NT2/D1 (cell line): ENCODE measurements at places on chromosomes 2 and 18.

DNA sequence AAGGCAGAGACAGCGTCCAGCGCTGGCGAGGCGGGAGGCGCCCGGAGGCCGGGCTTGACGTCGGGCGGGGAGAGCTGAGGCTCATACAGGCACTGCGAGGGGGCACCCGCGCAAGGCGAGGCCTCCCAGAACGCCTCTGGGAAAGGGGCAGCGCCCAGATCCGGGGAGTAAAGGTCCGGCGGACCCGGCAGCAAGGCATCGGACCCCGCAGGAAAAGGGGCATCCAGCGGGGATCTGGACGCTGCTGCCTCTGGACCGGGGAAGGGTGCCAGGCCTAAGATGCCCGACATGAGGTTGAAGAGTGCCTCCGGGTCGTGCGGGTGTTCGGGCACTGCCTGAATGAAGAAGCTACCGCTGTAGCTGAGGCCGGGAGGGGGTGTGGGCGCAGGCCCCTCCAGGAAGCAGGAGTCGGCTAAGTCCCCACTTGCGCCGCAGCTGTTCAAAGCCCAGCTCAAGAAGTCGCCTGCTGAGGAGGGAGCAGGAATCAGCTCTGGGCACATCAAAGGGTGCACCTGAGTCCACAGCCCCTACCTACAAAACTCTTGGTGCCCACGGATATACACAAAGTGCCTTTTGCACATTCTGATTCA, 937 bp downstream of the EGR4 start:
- no peak for DNase-seq

DNA sequence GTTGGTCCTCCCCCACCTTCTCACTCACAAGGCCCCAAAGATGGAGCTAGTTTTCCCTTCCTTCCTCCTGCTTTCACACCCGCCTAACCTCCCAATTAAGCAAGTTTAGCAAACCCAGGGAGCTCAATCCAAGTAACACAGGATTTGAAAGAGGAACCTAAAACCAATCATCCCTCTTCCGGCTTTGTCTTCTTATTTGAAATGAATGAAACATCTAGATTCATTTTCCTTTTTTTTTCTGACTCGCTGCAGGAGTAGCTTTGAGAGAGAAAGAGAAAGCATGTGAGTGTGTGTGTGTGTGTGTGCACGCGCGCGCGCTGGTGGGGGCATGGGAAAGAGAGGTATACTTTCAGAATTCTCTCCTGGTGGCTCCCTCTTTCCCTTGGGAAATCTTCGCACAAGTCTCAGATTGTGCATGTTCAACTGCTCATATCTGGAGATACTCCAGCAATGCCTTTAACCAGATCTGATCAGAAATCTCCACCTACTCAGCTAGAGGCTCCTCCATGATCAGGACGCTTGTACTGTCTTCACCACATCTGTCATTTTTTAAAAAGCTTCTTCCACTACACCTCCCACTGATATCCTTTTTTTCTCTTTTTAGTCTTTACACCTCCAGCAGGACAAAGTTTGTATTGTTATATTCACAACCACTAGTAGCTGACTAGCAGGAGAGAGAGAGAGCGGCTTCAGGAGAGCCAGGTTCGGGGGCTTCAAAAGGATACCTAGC, 1.7 kb downstream of the SLC8A1 start:
- no peak for DNase-seq

DNA sequence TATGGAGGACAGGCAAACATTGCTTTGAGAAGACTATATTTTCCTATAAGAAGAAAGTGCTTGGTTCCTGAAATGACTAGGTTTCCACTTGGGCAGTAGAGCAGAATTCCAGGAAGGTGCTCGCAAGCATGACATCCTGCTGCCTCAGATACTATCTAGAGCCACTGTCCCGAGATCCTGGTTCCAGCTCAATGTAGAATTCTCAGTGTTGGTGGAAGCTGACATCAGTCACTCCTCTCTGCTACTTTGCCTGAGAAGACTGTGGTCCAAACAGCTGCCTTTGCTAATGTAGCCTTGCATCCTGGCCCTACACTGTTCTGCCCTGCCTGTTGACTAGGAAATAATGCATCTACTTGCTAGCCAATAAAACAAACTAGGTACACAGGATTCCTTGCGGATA, 50.0 kb upstream of the ITGA6 start:
- DNase-seq, result no peak

DNA sequence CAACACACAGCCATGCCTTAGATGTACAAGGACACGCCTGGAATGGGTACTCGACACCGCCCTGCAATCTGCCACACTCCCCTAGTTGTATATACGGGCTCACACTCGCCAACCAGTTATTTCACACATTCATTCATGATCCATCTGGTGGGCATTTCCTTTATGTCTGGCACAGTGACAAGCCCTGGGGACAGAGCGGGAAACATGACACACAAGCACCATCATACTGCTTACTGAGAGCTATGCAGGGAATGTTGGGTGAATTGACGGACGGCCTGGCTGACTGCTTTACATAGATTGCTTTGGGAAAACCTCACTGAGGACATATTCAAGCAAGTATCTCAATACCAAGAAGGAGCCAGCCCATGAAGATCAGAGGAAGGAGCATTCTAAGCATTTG, 448.0 kb upstream of the SPRED2 start:
- DNase-seq, result no peak

DNA sequence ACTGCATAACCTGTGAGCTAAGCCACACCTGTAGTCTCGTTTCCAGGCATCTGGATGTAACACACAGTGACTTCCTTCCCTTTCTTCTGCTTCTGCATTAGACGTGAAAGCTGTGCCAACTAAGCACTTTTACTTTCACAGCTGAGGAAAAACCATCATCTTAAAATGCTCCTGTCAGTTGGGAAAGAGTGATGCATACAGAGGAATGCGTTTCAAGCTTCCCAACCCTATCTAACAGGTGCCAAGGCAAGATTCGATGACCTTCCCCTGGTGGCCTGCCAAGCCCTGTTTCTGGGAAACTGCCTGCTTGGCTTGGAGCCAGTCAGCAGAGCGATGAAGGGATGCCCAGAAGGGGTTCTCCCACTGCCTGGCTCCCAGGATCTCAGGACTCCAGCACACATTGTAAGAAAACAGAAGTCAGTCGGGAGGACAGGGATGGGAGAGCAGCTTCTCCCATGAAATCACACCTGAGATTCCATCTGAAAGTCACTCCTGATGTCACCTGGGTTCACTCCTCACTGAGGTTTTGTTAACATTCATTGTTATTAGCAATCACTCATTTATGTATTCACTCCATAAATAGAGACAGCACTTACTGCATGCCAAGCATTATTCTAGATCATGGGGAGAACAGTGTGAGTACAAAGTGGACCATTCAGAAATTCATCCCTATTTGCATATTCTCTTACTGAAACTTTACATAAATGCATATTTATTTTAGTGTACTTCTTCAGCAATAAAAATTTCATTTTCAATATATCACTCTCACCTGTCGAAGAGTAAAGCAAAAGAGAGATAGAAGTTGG, 64.1 kb downstream of the DTNA start:
- DNase-seq, result no peak

GRCh38 chr2:36771671-36772070, 75.2 kb downstream of the VIT start:
- DNase-seq, result no peak

DNA sequence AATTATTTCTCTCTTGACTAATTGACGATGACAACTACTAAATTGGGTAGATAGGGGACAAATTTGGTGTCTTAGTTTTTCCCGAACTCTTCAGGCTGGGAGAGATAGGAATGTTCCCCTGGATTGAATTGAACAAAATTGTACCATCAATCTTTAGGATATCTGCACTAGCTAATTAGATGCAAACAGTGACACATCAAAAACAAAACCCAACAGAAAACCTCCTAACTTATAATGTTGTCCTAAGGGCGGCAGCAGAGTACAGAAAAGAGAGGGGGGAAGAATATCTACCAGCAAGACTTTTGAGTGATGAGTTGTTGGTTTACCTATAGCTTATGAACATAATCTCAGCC, 342.9 kb downstream of the INSIG2 start:
- no peak for DNase-seq

GRCh38 chr2:67318993-67319481, 78.1 kb upstream of the ETAA1 start:
- DNase-seq, result no peak

DNA sequence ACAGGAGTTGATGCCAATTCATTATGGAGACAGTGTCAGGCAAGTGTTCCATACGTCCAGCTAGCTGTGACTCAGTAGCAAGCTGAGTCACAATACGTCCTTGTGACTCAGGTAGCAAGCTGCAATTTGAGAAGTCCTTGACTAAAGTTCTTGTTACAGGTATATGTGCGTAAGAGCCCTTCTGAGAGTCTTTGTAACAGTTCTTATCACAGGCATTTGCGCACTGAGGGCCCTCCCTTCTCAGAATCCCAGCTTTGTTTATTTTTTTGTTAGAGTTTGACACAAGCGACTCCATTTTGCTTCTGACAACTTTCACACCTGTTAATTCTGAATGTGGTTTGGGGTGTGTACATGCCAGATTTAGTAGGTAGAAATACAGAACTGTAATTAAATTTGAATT, 20.1 kb upstream of the ACMSD start:
- DNase-seq, result no peak

DNA sequence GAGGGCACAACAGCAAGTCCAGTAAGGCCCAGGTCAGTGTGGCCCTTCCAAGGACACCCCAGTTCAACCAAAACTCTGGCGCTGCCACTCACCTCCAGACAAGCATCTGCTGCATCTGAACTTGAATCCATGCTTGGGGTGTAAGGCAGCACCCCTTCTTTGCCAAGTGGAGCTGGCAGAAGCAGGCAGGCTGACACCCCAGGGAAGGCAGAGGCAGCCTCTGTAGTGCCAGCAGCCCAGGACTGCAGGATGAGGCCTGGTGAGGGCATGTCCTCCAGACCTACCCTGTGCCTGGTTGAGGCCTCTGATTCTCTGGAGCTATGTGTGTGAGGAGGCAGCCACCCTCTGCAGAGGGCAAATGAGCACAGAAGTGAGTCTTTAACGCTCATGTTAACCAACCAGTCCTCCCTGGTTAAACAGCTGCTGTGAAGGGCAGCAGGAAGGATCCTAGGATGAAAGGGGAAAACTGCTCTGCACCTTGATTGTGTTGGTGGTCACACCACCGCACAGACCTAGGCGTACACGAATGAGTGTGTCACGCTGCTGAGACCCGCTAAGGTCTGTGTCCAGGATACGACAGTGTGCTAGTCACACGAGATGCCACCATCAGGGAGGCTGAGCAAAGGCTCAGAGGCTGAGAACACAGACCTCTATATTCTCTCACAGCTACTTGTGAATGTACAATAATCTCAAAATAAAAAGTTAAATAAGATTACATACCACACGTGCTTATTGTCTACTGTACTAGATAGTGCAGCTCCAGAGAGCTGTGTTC, 2.2 kb downstream of the PARD6G start:
- DNase-seq, result no peak

GRCh38 chr2:23532391-23533337, 147.7 kb downstream of the KLHL29 start:
- DNase-seq, result no peak

- DNase-seq, result no peak
Measured at GRCh38 chr2:96875498-96876268, 5.8 kb upstream of the SEMA4C start.

DNA sequence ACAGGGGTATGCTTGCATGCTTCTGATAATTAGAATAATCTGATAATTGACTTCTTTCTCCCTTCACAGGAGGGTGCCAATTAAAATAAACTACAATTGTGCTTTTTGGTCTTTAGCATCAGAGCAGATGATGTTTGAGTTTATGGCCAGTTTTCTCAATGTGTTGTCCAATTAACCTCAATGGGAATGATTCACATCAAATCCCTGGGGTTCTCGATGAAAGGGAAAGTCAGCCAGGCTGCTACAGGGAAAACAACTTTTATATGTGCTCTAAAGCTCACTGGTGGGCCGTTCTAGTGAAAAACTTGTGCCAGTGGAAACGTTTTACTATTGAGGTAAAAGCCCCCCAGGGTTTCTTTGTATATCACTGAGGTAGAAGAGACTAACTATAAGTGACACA, 887.3 kb upstream of the CRIM1 start:
- DNase-seq, result no peak

DNA sequence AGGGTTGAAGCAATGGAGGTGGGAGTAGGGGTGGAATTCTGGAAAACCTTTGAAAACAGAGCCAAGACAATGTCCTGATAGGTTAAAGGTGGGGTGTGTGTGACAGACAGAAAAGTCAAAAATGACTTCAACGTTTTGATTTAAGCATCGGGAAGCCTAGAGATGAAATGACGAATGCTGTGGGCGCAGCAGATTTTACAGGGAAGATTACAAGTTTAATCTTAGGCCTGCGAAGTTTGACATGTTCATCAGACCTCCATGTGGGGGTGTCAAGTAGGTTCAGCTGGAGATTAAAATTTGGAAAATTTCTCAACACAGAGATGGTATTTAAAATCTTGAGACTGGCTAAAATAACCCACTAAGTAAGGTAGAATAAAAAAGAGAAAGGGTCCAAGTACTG, 453.3 kb downstream of the TXNL1 start:
- no peak for DNase-seq

- DNase-seq, result no peak
Measured at GRCh38 chr2:67694445-67694844, 297.3 kb downstream of the ETAA1 start.

DNA sequence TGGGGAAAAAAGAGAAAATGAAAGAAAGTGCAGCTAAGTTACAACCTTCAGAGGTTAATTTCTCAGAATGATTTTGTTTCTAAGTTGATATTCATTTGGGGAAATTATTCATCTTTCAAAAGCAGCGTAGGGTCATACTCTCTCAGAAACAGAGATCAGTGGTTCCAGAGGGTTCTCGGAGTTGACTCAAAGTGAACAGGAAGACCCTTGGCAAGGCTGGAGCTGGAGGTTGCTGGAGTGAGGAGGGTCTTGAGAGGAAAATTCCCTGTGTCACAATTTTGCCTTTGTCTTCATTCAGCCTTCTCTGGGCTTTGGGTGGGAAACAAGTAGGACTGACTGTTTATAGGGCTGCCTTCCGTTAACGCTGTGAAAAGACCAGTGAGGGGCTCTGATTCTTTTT, 168.2 kb downstream of the ICOS start:
- DNase-seq, result no peak

GRCh38 chr2:119728421-119728820, 31.3 kb upstream of the PTPN4 start:
- no peak for DNase-seq

- no peak for DNase-seq
Measured at GRCh38 chr18:74832999-74833398, 235.3 kb downstream of the ZNF407 start.

- DNase-seq, result peak; percentile 63
Measured at GRCh38 chr2:215917953-215918620, 95.3 kb downstream of the MREG start.

DNA sequence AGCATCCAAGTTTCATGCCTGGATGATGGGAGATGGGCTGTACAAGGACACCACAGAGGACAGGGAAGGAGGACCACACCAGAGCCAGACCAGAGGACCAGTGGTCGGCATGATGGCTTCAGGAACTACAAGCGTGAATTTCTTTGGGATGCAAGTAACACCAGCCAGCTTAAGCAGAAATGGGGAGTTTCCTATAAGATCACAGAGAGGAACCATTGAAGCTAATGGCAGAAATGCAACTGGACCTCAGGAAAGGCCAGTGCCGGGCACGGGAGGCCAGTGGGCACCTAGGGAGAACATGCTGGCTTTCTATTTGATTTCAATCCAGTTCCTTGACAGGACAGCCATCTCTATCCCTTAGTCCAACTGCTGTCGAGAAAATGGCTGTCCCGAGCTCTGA, 145.4 kb downstream of the SH3BP4 start:
- DNase-seq, result no peak
